Lower lobe of right lung (tissue), 2 donors: ENCODE measurements at places on chromosomes 6 and 20.

- no peak for DNase-seq
Observed at GRCh38 chr20:56155625-56156024, 92.9 kb upstream of the MC3R start.

DNA sequence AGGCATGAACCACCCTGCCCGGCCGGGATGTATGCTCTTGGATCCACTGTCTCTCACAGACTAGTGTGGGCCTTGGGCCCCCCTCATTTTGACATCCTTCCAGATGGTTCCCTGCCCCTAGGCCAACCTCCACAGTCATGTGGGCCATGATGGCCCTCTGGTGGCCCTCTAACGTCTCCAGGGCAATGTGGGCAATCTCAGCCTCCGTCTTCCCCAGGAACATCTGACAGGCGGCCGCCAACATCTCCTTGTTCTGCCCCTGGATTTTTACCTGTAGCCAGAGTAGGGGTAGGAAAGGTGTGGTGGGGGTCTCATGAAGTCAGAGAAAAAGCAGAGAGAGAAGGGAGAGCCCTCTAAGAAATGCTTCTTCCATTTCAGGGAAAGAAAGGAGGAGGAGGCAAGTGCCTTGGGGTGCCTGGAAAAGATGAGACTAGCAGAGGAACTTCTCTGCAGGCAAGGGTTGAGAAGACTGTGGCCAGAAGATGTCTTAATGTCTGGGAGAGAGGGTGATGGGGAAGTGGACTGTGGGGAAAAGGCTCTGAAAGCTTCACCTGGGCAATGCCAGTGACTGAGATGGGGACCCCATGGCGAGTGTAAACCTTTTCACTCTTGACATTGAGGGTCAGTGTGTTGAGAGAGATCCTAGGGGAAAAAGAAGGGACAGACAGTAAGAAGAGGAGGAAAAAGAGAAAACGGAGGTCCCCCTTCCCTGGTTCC, 1.3 kb downstream of the FLOT1 start:
- DNase-seq, result no peak

- DNase-seq, result no peak
Observed at GRCh38 chr6:64074981-64075380, 439.4 kb downstream of the PHF3 start.

GRCh38 chr6:83292900-83293843, 100.0 kb downstream of the RWDD2A start:
- DNase-seq, result no peak

DNA sequence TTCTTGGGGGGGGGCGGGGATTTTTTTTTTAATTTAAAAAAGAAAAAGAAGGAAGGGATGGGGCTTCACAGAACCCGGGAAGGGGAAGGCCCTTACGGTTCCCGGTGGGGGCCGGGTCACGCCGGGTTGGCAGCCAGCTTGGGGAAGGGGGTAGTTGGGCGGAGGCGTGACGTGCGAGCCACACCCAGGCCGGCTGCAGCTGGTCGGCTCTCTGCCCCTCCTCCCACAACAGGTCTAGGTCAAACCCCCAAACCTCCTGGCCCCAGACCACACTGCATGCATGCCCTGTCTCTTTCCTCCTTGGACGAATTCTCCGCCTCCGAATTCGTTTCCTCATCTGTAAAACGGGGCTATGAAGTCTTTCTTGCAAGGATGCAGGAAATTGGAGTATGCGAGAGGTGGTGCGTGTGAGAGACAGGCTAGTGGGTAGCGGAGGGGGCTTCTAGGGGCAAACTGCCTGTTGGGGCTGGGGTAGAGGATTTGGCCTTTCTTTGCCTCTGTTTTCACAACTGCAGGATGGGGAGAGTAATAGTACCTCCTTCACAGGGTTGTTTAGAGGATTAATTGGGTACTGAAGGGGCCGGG, 828 bp downstream of the HCK start:
- DNase-seq, result peak; percentile 90

DNA sequence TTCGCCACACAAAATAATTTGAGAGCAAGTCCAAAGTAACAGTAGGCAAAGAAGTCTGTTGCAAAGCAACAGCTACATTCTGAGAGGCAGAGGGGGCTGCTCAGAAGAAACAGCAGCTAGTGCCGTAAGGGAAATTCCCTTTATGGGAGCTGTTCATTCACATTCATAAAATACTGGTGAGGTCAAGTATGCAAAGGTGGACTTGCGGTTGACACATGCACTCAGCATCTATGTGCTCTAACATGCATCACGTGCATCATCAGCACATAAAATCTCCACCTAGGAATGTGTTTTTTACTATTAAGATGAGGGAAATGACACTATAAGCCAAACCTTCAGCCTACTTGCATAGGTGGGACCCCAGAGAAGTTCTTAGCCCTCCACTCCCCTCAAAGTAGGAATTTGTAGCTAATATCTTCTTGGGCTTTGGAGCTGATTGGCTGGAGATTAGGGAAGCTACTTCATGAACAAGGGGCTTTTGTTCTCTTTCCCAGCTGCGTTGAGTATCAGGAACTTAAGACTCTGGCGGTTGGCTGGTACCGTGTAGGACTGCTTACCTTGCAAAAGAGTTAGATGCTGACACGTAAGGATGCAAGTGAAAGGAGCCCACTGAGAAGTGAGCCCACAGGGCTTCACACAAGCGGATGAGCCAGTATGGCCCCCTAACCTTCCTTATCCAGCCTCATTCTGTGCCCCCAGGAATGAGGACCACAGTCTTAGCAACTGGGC, 12.4 kb downstream of the CST3 start:
- DNase-seq, result no peak

GRCh38 chr6:165244524-165245247, 64.7 kb downstream of the C6orf118 start:
- no peak for DNase-seq

DNA sequence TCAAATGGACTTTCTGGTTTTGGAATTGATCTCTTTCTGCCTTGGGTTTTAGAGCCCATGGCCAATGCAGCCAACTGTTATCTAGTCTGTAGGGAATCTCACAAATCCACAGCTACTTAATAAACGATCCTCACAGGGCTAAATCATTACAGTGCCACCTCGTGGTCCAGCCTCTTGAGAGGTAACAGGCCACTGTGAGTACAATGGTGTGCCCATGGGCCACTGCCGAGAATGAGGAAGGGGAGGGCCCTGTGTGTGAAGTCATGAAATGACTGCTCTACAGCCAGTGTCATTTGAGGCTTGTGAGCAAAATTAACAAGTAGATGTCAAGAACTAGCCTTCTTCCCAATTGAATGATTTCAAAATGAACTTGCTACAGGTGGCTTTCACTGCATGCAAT, 54.3 kb upstream of the GMPR start:
- peak; percentile 62 for DNase-seq
